ENCODE measurements at places on chromosomes 6 and 20.

- DNase-seq, result no peak
Measured at GRCh38 chr20:13139459-13140150, 81.5 kb upstream of the ISM1 start.

GRCh38 chr6:21500314-21501020 is 93.1 kb upstream of the SOX4 start:
- no peak for DNase-seq

- no peak for DNase-seq
Measured at GRCh38 chr20:41035207-41035606, 6.6 kb downstream of the TOP1 start.

GRCh38 chr20:36919715-36920333 is 31.7 kb downstream of the SAMHD1 start:
- no peak for DNase-seq

DNA sequence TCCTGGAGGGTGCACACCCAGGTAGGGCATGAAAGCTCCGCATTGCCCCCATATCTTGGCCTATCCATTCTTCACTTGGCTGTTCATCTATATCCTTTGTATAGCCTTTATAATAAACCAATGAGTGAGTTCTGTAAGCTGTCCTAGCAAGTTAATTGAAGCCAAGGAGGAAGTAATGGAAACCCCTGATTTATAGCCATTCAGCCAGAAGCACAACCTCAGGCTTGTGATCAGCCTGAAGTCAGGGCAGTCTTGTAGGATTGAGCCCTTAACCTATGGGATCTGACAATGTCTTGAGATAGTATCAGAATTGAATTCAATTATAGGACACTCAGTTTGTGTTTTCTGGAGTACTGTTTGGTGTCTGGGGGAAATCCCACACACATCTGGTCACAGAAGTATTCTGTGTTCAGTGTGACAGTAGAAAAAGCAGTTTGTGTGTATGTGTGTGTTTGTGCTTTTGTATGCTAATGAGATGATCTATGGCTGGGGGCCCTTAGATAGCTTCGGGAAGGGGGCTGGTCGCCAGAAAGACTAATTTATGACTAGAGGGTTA is 5.7 kb downstream of the NT5E start:
- no peak for DNase-seq

- DNase-seq, result no peak
Measured at GRCh38 chr6:113495521-113495920, 361.6 kb upstream of the MARCKS start.

DNA sequence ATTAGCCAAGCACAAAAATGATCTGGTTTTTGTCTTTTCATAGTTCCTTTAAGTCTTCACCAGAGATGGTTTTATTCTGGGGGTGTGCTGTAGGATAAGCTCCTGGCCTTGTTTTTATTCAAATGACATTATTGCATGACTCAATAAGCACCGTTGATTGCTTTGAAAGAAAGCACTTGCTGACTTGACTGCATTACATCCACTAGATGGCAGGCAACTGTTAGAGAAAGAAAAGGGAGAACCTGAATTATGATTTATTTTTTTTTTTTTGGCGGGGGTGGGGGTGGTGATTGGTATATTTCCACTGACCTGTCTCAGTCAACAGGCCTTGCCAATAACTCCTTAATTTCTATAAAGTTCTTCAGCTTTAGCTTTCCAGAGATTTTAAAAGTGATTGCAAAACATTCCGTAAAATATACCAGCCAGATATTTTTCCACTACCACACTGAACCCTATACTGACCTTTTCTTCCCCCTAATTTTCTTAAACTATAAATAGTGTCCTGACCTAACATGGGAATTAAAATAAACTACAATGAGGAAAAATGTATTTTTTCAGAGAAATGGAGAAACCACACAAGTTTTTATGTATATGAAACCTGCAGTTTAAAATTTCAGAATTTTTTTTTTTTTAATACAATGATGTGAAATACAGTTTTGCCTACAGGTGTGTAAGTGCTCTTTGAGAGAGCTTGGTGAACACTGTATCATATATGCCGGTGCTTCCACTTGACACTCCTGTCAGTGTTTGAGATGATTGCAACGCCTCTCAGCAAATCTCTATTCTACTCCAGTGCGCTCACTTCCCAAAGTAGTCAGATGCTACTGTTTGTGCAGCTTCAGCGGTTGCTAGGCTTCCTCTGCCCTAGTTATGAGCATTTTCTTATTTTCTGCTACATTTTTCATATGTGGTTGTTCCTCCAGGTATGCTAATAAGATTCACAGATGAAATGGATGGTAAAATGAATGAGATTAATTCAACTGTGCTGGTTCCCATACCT is 274.3 kb downstream of the CD109 start:
- DNase-seq, result no peak

GRCh38 chr6:151300267-151300991 is 60.7 kb downstream of the AKAP12 start:
- DNase-seq, result no peak

GRCh38 chr6:116471531-116471930 is 10.4 kb downstream of the CALHM6 start:
- no peak for DNase-seq
